ENCODE measurements at places on chromosomes 12 and 14. TPM values are rescaled to one million over a fixed set of nuclear protein-coding genes. Genes with fewer than 3 reads are reported as not detected.
A peak's percentile ranks its signal among the peaks of the same experiment; 100 is the strongest.

The NKX2-1 gene
- total RNA-seq: not detected

The SPX gene
- 0.54 TPM for total RNA-seq

The OTUB2 gene
- 0.67 TPM for total RNA-seq

GRCh38 chr12:106431839-106432411 lies 74.4 kb downstream of the POLR3B start:
- H3K27me3 ChIP-seq: no peaks in the 10 kb centered on the region
- no peak overlapping the region for H3K4me3 ChIP-seq
- no peaks in the 10 kb centered on the region for H3K36me3 ChIP-seq
- ATAC-seq: no peak

DNA sequence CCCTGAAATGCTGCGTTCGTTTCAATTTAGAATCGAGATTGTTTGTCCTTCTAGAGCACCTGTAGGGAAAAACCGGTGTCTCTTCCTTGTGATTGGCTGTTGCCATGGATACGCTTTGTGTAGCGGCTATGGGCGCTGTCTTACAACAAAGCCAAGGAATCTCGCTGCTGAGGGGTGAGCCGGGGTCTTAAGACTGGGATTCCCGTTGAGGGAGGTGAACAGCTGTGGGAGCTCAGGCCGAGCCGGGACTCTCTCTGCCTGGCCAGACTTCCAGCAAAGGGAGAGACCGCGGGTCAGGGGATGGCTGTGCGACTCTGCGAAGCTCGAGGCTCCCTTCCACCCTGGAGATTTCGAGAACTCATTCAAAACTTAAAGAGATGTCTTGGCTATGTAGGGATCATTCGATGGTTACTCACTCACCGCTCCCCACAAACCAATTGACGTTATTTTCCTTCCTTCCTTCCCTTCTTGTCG lies at the start of the genes LRRIQ1 and TSPAN19:
Gene LRRIQ1 (plus strand): TSS at position 118 of the 474 bp plus-strand sequence. CDS start 1,826 bp downstream, outside the sequence.
Gene TSPAN19 (minus strand): TSS at position 44 of the 474 bp plus-strand sequence. CDS start 6,331 bp downstream, outside the sequence.
- H3K27ac ChIP-seq: no peak within 1 kb of the TSS
- H3K4me1 ChIP-seq: no peaks in the 10 kb centered on the region
- H3K4me3 ChIP-seq: peak within 1 kb of the TSS; percentile 57
- peaks cover 3% of the 10 kb centered on the region for H3K27me3 ChIP-seq
- no peaks in the 10 kb centered on the region for H3K36me3 ChIP-seq

DNA sequence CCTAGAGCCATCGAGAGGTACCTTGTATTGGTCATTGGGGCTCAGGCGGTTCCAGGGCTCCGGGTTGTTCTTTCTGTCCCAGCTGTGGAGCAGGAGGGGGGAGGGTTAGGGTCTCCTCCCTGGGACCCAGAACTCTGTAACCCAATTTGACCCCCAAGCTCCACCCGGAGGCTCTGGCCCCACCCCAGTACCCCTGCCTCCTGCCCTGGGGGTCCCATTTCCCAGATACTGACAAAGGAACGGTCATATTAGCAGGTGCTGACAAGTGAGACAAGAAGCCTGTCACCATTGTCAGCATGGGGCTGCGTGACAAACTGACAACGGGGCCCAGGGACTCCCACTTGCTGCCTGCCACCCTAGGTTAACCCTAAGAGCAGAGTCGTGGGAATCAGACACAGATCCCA lies 6.2 kb downstream of the SHMT2 start:
- ATAC-seq: no peak
- H3K4me1 ChIP-seq: peaks cover 2% of the 10 kb centered on the region
- peak overlapping the region; percentile 11 for H3K4me3 ChIP-seq
- peak overlapping the region; percentile 23 for H3K27ac ChIP-seq
- no peaks in the 10 kb centered on the region for H3K36me3 ChIP-seq

- peaks cover 7% of the 10 kb centered on the region for H3K4me1 ChIP-seq
- ATAC-seq: no peak
- no peak overlapping the region for H3K27ac ChIP-seq
- H3K36me3 ChIP-seq: no peaks in the 10 kb centered on the region
- no peak overlapping the region for H3K4me3 ChIP-seq
Measured at GRCh38 chr12:45368841-45369489, 153.1 kb downstream of the ANO6 start.

Data from gastroesophageal sphincter (tissue), 4 donors.